ENCODE measurements at places on chromosomes 16 and 17.

DNA sequence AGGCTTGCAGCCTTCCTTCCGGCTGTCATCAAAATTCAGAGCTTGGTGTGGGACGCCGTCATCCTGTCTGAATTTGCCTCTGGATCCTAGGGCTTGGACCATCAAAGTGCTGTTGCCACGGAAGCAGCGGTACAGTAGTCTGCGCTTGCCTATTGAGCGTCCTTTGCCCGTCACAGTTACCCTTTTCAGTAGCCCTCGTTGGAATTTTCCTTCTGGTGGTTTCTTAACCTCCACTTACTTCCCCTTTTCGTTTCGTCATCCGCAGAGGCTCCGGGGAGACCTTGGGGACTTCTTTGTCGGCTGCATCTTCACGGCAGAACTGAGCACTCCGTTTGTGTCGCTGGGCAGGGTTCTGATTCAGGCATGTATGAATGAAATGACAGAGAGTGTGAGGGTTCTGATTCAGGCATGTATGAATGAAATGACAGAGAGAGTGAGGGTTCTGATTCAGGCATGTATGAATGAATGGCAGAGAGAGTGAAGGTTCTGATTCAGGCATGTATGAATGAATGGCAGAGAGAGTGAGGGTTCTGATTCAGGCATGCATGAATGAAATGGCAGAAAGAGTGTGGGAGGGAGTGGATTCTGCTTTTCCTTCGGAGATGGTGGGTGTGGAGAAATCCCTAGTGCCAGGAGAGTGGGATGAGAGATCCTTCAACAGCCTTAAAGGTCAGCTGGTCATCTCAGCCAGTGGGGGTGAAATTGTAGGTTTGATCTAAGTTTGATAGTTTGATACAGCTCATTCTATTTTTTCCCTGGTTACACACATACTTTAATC is 8.0 kb downstream of the TLCD3A start:
- peak; percentile 13 for DNase-seq

DNA sequence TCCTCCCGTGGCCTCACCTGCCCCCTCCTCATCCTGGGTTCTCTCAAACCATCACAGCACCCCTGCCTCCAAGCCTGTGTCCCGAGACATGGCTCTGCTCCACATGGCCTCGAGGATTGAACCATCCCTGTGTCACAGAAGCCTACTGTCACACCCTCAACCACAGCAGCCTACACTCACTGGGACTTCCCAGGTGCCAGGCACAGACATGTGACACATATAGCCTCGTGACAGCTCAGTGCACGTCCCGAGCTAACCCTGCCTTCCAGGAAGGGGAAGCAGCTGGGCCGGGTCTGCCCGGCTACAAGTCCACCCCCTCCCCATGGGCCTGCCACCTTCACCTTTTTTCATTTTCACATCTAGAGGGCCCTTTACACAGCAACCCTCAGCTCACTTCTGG is 238.3 kb downstream of the CPPED1 start:
- DNase-seq, result no peak

GRCh38 chr17:2962729-2963128 is 100.7 kb downstream of the OR1D5 start:
- DNase-seq, result no peak

DNA sequence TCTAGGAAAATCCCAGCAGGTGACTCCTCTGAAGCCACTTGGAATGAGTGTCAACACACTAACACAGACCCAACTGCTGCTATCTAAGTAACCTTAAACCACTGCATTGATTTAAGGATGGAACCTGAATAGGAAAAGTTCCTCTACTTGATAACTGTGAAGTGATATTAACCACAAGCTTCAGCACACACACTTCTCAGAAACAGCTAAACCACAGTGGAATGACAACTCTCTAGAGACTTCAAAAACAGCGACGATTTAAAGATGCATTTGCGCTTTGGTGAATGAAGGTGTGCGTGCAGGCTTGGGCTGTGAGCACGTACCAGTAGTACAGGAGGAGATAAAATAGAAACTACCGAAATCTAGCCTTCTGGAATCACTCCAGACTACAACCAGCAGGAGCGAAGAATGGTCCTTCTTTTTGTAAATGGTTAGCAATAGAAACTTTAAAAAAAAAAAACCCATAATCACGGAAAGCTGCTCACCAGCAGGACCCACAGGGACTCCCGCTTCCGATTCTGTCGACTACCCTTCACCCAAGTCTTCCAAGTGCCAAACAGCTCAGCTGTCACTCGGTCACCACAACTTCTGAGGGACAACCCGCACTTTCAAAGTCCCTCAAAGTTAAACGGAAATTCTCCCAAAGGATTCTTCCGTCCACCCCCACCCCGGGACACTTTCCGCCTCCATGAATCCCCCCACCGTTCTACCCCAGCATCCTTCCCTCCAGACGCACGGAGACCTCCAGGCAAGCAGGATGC is 137.7 kb upstream of the CORO6 start:
- DNase-seq, result peak; percentile 61

DNA sequence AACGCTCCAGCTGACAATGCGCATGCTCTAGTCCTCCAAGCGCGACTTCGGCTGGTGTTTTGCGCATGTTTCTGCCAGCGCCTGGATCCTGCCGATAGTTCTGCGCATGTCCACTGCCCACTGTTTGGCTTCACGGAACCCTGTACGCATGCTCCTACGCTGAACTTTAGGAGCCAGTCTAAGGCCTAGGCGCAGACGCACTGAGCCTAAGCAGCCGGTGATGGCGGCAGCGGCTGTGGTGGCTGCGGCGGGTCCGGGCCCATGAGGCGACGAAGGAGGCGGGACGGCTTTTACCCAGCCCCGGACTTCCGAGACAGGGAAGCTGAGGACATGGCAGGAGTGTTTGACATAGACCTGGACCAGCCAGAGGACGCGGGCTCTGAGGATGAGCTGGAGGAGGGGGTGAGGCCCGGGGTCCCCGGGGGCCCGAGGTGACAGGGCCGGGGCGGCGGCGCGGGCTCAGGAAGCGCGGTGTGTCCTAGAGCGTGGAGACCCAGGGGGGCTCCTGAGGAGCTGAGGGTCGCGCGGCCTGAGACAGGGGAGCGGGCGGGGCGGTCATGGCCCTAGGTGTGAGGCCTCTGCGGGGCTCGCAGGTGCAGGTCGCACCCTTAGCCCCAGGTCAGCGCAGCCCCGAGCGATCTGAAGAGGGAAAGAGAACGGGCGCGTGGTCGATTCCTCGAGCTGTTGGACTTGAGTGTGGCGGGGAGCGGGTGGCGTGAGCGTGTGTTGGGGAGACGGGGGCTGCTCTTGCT is at the start of the genes RPS6KB1 and TUBD1:
RPS6KB1 (plus strand) TSS at position 198 of the 752 bp plus-strand sequence; CDS start at position 262, 64 bp downstream.
TUBD1 (minus strand) TSS at position 20 of the 752 bp plus-strand sequence. CDS start 1,941 bp downstream, outside the sequence.
- DNase-seq, result peak; percentile 97

- no peak for DNase-seq
Measured at GRCh38 chr17:20315821-20316220, 151.5 kb downstream of the LGALS9B start.

GRCh38 chr17:73968680-73969079 is 234.8 kb upstream of the RPL38 start:
- DNase-seq, result no peak

DNA sequence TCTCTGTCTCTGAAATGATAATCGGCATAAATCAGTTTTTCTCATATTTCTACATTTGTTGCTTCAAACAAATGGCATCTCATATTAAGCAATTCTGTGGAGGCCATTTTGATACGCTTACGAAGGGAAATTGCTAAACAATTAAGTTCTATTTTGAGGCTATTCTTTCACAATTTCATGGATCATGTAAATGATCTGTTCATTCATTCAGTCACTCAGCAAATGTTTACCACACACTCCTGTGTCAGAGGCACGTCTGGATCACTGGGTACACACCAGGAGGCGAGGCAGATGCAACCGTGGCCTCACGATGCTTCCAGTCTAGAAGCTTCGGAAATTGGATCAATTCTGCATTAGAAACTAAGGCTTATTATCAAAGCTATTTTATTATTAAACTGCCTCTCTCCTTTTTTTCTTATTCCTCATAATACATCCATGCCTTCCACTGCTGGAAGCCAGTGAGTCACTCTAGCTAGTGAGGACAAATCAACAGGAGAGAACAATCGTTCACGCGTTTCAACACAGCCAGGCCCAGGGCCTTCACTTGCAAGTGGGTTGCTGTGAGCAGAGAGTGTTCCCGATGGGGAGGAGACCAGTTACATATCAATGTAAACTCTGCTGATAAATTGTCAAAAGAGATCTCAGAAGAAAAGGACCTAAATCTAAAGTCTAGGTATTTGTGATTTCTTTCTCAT is 11.3 kb upstream of the SLC39A11 start:
- no peak for DNase-seq

DNA sequence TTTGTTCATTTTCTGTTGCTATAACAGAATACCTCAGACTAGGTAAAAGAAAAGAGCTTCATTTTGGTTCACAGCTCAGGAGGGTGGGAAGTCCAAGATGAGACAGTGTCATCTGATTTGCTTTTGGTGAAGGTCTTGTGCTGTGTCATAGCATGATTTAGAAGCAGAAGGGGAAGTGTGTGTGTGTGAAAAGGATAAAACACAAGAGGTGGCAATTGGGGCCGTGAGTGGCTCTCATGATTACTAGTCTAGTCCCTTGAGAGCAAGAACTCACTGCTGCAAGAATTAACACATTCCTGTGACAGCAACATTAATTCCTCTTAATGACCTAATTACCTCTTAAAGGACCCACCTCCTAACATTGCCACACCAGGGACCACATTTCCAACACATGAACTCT is 8.3 kb downstream of the SLC35G3 start:
- no peak for DNase-seq
